IPS DF 19.7 (cell line): ENCODE measurements at places on chromosomes 6 and 20.

- DNase-seq = no peak
Measured at GRCh38 chr6:100575921-100576320, 111.2 kb upstream of the SIM1 start.

GRCh38 chr20:10795286-10796026 is 121.7 kb upstream of the JAG1 start:
- no peak for DNase-seq

DNA sequence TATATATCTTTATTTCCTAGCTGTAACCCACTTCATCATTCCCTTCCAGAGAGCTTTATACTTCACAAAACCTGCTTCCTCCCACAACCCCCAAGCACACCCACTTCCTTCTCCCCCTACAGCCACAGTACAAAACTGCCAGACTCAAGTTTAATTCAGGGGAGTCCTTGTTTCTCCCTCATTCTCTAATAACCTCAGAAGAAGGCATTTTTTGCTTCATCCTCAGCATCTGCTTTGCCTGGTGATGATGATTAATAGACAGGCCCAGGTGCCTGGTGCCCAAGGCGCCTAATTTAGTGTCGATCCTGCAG is 414.3 kb downstream of the KIF16B start:
- DNase-seq = no peak

DNA sequence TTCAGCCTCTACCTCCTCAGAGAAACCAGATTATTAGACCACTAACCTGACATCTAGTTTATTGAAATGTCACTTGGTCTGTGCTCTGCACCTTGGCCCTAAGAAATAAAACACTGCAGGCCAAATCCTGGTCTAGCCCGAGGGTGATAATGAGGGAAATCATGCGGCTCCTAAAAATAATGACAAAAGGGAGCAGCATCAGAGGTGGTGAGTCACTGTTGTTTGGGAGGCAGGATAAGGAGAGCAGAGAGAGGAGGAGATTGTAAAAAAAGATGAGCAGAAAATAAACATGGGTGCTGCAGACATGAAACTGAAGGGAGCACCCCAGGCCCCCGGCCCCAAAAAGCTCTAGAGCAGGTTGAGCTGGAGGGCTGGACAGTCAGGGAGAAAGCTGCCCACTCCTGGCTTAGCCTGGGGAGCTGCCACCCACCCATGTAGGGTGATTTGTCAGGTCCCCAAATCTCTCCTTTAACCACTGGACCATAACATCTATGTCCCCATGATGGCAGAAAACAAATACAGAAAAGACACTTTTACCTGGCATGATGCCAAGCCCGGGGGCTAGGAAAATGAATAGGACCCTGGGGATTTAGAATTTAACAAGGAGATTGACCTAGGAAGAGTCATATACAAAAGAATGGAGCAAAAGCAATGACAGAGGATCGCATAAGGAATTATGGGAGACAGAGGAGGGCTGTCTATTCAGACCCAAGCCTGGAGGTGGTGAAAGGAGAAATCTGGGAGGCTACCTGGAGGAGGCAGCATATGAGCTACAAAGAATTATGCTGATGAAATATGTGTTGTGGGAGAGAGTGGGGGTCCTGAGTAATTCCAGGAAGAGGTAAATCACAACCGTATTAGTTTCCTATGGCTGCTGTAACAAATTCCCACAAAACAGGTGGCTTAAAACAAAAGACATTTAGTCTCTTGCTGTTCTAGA is 103.7 kb downstream of the SNAP25 start:
- no peak for DNase-seq

GRCh38 chr6:53585208-53585900 is 40.5 kb upstream of the GCLC start:
- no peak for DNase-seq

GRCh38 chr6:145278163-145278807 is 457.0 kb downstream of the EPM2A start:
- no peak for DNase-seq

GRCh38 chr6:155371230-155371629 is 56.9 kb upstream of the TFB1M start:
- DNase-seq = no peak

- DNase-seq = no peak
Measured at GRCh38 chr6:123844011-123844410, 40.3 kb downstream of the NKAIN2 start.

DNA sequence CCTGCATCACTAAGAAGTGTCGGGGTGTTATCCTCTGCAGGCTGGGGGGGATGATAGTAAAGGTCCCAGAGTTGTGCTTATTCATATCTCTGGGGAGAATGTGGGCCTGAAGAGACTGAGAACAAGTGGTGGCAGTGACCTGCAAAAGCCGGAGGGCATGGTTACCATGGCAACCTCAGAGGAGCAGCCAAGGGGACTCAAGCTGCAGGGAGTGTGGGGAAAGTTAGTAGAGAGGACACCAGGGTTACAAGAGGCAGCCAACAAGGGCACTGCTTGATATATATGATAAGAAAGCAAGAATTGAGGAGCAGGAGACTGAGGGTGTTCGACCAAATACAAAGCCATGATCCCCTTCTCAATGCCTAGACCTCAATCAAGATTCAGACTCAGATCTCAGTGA is 46.1 kb downstream of the HLA-F start:
- no peak for DNase-seq
